ENCODE measurements at places on chromosomes 6 and 20.

GRCh38 chr6:108839083-108839642, 9.1 kb upstream of the ARMC2 start:
- DNase-seq, result no peak

DNA sequence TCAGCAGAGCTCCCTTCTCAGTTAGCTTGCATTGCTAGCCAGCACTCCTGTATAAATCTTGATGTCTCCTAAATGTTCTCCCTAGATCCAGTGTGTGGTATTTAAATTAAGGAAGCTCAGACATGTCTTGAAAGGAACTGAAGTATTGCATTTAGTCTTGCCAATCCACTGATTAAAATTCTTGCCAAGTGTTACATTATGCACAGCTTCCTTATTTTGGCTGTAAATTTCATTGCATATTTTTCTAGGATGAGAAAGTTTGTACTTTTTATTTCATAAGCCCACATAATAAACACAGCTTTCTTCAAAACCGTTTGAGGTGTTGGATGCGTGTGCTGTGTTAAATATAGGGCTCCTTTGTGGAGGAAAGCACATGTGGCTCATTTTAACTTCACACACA, 329.8 kb upstream of the FLRT3 start:
- DNase-seq, result no peak

- no peak for DNase-seq
These were observed 15.4 kb upstream of the TNFAIP3 start for GRCh38 chr6:137851669-137852068.

- DNase-seq, result no peak
These were observed 2.2 kb downstream of the CCN2 start for GRCh38 chr6:131948692-131949619.

- DNase-seq, result peak; percentile 51
These were observed 16.2 kb downstream of the HLA-DPB1 start for GRCh38 chr6:33091957-33092356.

DNA sequence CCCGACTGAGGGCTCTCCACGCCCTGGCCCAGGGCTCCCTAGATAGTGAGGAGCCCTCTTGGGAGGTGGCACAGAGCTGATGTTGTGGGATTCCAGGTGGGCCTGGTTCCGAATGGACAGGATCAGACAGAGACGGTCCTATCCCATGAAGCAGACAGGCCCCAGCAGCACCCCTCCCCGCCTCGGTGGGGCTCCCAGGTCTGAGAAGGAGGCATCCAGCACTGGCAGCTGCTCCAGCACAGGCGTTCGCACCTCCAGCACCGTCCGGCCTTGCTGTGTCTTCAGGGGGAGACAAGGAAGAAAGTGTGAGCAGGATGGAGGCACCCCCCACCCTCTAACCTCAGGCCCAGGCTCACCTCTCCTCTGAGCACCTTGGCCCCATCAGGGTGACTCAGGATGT, 28.7 kb downstream of the COL11A2 start:
- no peak for DNase-seq

DNA sequence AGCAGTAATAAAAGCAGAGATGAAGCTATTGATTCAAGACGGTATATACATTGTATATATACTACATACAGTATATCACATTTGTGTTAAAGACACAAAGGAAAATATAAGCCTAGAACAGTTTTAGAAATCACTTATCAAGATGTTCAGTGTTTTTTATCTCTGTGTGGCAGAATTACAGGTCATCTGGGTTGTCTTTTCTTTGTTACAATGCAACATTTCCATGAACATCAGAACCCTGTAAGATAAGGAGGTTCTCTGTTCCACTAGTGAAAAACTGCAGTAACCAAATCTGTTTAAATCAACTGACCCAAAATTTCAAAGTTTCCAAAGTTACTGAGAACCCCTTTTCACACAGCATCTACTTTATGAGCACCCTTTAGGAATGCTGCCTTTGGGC, 42.2 kb downstream of the B4GALT5 start:
- DNase-seq, result no peak

- DNase-seq, result peak; percentile 65
These were observed 8.3 kb downstream of the PI16 start for GRCh38 chr6:36962874-36963273.

DNA sequence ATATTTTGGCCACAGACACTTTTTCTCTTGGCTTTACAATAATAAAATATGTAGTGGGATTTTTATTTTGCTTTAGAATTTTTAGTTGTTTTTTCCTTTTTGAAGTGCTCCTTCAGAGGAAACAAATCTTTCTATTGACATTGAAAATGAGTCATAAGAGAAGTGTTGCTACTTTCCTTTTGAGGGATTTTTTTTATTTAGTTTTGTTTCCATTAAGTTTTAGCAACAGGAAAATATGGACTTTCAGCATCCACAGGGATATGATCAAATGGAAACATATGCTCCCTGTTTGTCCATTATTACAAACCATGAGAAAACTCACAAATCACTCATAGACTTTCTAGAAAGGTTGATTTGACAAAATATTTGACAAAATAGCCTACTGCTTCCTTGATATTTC, 65.3 kb upstream of the BMP2 start:
- no peak for DNase-seq

DNA sequence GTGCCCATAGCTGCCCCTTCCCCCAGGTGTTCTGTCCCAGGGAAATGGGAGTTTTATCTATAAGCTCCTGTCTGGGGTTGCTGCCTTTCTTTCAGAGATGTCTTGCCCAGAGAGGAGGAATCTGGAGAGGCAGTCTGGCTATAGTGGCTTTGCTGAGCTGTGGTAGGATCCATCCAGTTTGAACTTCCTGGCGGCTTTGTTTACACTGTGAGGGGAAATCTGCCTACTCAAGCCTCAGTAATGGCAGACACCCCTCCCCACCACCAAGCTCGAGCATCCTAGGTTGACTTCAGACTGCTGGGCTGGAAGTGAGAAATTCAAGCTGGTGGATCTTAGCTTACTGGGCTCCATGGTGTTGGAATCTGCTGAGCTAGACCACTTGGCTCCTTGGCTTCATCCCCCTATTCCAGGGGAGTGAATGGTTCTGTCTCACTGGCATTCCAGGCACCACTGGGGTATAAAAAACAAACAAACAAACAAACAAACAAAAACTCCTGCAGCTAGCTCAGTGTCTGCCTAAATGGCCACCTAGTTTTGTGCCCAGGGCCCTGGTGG, 24.0 kb downstream of the TNFAIP3 start:
- DNase-seq, result no peak

- no peak for DNase-seq
These were observed 288.4 kb upstream of the TSHZ2 start for GRCh38 chr20:52683761-52684160.

GRCh38 chr6:168033791-168034190, 36.3 kb downstream of the KIF25 start:
- no peak for DNase-seq

DNA sequence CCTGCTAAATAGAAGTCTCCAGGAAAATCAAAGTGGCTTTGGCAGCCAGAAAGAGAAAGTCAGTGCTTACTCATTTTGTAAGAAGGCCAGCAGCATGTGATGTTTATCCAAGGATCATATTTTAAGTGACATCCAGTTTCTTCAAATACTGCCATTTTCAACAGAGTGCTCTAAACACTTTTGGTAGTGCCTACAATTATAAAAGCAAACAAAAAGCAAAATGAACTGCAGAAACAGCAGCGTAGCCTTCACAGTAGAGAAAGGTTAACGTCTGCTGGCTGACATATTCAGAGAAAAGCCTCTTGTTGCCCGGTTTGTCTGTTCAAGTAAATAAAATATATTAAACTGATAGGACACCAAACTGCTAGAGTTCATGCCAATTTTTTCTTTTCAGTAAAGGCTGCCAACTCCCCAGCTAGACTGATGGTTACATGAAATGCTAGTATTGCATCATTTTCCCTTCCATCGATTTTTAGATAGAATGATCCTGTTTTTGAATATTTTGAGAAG, 705.7 kb upstream of the SLC35B3 start:
- DNase-seq, result no peak

GRCh38 chr20:8018958-8019245, 659 bp downstream of the TMX4 start:
- no peak for DNase-seq

- DNase-seq, result no peak
These were observed 933 bp downstream of the SSR1 start for GRCh38 chr6:7311917-7312615.

DNA sequence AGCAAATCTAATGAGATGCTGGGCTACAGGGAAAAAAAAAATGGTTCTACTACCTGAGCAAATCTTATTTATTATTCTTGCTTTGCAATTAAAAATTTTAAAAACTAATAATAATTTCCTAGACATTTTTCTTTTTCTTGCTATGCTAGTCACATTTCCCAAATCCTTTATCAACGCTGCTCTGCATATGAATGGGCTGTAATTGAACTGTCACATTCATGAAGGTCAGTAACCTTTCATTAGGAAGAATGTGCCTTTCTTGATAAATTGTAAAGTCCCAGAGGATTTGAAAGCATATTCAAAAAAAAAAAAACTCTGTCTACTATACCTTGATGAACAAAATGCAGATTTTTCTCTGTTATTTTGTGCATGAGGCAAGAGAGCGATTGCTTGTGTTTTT, 538.7 kb upstream of the ID4 start:
- DNase-seq, result no peak

DNA sequence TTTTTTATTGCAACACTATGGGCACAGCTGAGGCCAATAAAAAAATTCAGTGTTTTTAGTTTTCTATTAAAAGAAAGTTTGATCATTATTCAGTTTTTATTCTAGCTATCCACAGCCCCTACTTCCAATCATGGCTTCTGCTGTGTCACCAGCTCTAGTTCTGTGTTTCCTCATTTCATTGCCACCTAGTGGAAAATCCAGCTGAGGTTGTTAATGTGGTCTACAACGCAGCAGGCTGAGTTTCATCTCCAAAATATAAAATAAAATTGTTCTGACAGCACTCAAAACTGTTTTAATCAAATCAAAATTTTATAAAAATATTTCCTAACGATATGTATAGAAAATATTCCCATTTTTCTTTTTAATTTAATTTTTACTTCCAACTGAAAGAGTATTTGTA, 13.6 kb downstream of the COL9A1 start:
- DNase-seq, result no peak

GRCh38 chr6:161596807-161597520, 323.1 kb upstream of the AGPAT4 start:
- DNase-seq, result no peak

GRCh38 chr6:45423111-45423823, 45.5 kb upstream of the SUPT3H start:
- DNase-seq, result peak; percentile 63

DNA sequence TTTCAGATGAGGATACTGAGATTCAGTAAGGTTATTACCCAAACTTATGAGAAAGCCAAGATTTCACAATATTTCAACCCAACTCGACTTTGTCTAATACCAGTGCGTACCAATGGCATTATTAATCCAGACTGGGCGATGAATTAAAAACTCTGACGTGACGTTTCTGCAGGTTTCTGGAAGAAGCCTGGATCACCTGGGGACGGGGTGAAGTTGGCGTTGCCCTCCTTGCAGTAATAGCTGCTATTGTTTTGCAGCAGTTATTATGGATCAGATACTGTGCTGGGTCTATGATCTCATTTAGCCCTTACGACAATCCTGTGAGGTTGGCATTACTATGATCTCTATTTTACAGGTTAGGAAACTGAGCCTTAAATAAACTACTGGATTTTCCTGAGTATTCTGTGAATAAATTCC, 569 bp upstream of the CDC5L start:
- DNase-seq, result no peak

- no peak for DNase-seq
These were observed 10.9 kb upstream of the PKIG start for GRCh38 chr20:44571362-44571988.

- no peak for DNase-seq
These were observed 121.2 kb downstream of the CD109 start for GRCh38 chr6:73817253-73817652.

DNA sequence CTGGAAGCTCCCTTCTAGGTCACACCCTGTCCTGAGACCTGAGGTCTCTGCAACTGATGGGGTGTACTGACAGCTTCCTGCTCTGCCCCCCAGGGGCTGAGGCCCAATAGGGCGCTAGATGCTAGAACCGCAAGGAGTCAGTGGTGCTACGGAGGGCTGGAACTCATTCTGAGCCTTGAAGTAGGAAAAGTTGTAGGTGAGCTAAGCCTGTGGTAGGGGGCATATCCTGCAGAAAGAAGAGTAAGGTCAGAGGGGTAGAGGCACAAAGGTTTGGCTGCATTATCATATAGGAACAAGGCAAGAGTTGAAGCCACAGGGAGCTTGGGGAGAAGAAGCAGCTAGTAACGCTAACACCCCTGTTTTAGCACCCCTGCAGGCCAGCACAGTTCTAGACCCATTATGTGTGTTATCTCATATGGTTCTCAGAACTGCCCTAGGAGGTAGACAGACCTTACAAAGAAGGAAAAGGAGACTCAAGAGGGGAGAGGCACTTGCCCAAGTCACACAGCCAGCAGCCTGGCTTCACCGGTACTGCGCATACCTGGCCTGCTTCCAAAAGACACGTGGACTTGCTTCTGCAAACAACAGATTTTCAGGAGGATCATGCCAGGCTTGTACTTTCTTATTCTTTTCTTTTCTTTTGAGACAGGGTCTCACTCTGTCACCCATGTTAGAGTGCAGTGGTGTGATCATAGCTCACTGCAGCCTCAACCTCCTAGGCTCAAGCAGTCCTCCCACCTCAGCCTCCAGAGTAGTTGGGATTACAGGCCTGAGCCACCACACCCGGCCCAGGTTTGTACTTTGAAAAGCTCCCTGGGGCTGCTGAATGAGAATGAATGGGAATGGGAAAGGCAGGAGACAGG, 156.1 kb downstream of the MRPL14 start:
- no peak for DNase-seq

- no peak for DNase-seq
These were observed 109.3 kb upstream of the MTHFD1L start for GRCh38 chr6:150756173-150756572.

GRCh38 chr6:159642481-159642880, 50.6 kb downstream of the SOD2 start:
- no peak for DNase-seq

DNA sequence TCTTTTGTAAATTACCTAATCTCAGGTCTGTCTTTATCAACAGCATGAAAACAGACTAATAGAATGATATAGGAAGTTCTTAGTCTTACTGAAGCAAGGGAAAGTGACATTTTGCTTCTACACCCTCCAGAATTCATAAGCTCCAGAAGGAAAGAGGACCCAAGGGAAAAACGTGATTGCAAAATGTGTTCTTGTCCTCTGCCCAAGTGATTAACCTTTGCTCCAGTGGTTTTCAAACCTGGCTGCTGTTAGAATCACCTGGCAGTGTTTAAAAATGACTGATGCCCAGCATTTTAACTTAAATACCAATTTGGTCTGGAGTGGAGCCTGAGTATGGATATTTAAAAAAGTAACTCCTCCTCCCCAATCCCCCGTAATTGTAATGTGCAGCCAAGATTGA, 191.4 kb downstream of the SLC16A10 start:
- no peak for DNase-seq

All from mucosa of descending colon (tissue), 3 donors.